ENCODE measurements at places on chromosomes 5 and 9. TPM values are rescaled to one million over a fixed set of nuclear protein-coding genes. Genes with fewer than 3 reads are reported as not detected.

The NOP16 gene
- 30.9 TPM for total RNA-seq

The ACTL7A gene
- not detected for total RNA-seq

The AGXT2 gene
- total RNA-seq, result not detected

The MSX2 gene
- 71.1 TPM for total RNA-seq

The FAM221B gene
- not detected for total RNA-seq

The ANGPTL2 gene
- total RNA-seq, result 8.8 TPM

The PCDHA9 gene
- not detected for total RNA-seq

The FGF1 gene
- 3.2 TPM for total RNA-seq
